ENCODE measurements at places on chromosomes 1 and 21.

GRCh38 chr1:37890378-37891014 lies 31.1 kb upstream of the MTF1 start:
- DNase-seq = no peak

DNA sequence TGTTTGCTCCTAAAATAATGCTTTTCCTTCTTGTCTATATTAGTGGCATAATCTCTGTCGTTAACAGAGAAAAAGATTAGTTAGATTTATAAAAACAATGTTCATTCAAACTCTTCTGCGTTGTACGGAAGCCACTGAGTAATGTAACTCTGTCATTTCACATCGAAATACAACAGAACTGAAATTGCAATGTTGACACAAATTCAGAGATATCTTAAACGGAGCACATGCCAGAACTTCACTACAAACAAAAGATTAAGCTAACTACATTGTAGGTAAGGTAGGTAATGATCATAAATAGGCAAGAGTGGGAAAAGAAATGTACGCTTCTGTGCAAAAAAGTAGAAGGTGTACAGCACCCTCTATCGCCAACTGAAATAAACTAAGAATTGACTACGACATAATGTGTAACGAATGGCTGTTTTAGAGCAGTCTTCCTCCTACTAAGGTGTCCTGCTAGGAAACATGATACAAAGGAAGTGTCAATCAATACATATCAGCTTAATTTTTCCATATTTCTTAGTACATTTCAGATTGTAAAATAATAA lies 56.6 kb downstream of the PCNX2 start:
- DNase-seq = no peak

DNA sequence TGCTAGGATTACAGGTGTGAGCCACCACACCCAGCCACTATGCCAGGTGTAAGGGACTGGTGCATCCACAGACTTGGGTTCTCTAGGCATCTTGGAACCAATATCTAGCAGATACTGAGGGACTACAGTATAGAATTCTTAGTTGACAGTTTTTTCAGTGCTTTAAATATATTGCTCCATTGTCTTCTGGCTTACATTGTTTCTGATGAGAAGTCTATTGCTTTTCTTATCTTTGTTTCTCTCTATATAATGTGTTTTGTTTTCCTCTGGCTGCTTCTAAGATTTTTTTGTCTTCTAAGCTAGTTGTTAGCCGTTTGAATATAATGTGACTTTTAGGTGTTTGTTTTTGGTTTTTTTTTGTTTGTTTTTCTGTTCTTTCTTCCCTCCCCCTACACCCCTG lies 13.5 kb downstream of the NUF2 start:
- DNase-seq = no peak

- no peak for DNase-seq
Measured at GRCh38 chr1:40834968-40835545, 27.1 kb downstream of the CITED4 start.

DNA sequence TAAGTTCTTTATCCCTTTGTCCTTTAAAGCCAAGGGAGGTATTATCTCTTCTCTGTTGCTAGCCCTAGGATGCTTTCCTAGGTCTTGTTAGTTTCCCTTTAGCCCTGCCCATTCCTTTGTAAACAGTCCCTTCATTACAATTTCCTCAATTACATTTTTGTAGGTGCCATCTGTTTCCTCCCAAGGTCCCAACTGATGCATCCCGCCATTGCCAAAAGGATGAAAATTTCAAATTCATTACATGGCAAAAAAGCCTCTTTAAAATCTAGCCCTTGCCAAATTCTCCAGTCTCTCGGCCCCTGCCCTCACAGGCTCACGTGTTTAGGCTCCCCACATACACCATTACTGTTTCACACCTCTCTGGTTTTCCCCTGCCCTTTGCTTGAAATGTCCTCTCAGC lies 151.9 kb upstream of the C1orf87 start:
- no peak for DNase-seq
